Esophagus squamous epithelium (tissue), 5 donors: ENCODE measurements at places on chromosomes 11 and 22.

DNA sequence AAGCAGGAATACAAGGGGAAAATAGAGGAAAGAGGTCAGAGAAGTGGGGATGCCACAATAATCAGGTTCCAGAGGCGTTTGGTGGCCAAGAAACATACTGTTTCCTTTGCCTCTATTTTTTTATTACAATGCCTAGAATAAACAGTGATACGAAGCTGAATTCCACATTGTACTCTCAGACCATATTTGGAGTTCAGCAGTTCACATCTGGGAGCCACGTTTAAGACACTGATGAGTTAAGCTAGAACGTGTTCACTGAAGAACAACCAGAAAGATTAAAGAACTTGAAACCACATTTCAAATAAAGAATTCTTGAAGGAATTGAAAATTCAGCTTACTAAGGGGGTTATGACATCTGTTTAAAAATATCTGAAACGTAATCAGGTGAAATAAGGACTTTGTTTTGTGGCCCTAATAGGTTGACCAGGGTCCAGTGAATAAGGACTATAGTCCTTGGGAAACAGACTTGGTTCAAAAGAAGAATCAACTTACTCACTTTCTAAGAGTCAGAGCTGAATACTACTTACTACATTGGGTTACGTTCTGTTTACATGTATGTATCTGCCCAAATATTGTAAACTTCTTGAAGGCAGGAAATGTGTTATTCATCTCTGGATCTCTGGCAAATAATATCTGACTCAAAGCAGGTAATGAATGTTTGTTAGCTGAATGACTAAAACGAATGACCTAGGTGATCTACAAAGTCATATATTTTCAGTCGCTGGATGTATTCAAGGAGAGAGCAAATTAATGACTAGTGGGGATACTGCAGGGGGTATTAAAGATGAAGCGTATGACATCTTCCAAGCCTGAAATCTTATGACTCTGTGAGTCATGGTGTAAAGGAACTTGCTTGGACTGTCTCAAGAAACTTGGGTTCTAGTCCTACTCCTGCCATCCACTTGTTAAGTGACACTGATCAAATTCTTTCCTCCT, 247.0 kb upstream of the NARS2 start:
- no peak for DNase-seq

DNA sequence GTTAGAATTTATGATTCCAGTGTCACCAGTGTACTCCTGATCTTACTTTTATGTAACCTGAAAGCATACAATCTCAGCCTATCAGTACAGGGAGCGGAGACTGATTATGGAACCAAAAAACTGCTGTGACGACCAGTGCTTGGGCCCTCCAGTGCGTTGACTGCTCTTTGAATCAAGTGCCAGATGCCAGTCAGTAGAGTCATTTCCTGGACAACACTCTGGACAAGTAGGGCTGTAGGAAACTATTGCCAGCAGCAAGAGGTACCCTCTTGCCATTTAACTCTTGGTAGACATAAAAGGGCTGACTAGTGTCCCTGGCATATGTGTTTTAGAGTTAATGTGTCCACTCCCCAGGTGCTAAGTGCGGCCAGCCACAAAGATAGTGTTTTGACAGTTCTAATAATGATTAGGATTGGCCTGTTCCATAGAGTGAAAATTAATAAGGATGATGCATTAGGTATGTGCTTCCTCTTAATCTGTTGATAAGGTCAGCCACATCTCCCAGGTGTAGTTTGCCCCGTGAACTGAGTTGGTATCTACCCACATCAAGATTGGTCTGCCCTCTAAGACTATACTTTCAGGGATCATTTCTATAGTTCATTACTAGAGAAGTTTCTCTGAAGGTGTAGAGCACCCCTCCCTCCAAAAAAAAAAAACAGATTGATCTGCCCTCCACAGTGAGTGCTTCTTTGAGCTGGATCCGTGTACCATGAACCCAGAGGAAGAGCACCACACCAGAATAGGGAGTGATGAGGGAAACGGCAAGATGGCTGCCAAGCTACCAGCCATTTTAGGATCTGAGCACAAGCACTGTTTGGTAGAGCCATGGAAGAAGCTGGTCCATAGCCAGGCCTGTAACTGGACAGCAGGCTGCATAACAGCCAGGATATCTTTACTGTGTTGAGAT, 20.7 kb upstream of the AIFM3 start:
- no peak for DNase-seq

GRCh38 chr11:12754582-12755234, 80.5 kb downstream of the TEAD1 start:
- DNase-seq: no peak

- DNase-seq: no peak
These were observed 5.7 kb downstream of the CLTCL1 start for GRCh38 chr22:19285831-19286230.

DNA sequence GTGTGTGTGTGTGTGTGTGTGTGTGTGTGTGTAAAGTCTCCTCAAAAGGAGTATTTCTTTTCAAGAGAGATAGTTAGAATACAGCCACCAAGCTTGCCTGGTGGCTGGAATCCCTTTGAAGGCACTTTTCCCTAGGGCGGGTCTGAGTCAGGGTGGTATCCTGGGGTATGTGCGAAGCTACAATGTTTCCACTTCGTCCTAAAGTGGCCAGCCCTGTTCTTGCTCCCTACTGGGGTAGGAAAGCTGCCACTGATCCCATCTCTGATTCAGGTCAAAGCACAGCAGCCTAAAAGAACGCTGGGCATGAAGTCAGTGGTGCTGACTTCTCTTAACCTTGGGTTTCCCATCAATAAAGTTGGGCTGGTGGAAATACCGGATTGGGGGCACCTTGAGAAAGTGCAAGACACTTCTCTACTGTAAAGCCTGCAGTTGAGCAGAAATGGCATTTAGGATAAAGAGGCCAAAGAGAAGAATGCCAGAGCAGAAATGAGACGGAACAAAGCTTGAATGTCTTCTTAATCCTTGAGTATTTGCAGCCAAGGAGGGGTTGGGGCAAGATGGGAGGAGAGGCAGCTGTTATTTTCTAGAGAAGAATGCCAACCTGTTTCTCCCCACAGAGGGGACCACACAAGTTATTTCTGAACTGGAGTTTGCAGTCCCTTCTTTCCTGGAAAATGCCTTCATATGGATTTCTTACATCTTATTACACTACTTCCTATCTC, 35.3 kb downstream of the ZNRF3 start:
- no peak for DNase-seq

DNA sequence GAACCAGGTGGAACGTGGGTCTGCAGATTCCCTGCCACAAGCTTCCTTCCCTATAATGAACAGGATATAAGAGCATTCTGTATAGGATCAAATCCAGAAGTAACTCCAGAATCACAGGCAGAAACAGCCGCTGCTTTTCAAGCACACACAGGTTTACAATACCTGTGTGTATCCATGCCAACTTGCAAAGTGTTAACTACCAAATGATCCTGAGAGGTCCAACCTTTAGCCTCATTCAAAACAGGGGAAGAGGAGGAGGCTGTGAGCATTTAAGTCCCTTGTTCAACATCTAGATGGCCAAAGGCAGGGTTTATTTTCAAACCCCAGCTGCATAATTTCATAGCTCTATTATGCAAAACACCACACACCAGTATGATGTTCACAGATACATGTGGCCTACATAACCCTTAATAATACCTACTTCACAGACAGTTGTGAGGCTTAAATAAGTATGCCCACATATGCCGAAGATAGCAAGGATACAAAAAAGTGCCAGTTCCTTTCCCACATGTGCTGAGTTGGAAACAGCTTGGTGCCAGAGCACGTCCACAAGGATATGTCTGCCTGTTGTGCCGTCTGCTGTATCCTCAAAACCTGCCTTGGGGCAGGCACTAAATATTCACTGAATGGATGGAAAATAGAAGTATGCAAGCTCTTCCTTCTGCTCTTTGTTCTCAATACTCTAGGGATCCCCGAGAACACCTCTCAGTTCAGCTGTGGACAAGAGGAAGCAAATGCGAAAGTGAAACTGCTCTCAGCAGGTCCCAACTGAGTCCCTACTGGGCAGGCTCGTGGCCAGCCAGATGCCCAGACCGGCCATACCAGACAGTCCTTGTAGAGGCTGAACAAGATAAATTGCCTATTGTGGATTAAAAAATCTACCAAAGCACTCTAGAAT, 66.8 kb downstream of the LARGE1 start:
- no peak for DNase-seq
